NCI-H187 (cell line): ENCODE measurements at places on chromosomes 12 and 14.

GRCh38 chr12:115606040-115606439 is 671.5 kb downstream of the MED13L start:
- DNase-seq: no peak

DNA sequence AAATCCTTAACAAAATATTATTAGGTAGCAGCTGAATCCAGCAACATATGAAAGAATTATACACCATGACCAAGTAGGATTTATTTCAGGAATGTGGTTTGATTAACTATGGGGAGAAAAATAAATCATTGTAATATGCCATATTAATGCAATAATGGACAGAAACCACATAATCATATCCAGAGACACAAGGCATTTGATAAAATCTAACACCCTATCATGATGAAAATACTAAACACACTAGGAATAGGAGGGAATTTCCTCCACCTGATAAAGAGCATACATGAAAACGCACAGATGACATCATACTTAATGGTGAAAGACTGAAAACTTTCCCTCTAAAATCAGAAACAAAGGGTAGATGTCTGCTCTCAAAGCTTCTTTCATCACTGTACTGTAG is 238.9 kb downstream of the PHLDA1 start:
- no peak for DNase-seq

DNA sequence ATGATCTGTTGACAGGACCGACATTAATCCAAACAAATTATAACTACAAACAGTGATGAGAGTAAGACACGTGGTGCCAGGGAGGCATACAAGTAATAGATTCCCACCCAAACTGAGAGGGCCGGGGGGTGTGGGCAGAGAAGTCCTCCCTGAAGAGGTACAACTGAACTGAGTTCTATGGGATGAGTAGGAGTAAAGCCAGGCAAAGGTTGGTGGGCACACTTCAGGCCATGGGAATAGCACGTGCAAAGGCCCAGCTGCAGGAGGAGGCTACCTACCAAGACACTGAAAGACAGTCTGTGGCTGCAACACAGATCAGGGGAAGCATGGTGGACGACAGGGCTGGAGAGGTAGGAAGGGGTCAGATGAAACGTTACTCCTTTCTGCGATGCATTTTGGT is 22.0 kb upstream of the VWF start:
- no peak for DNase-seq

DNA sequence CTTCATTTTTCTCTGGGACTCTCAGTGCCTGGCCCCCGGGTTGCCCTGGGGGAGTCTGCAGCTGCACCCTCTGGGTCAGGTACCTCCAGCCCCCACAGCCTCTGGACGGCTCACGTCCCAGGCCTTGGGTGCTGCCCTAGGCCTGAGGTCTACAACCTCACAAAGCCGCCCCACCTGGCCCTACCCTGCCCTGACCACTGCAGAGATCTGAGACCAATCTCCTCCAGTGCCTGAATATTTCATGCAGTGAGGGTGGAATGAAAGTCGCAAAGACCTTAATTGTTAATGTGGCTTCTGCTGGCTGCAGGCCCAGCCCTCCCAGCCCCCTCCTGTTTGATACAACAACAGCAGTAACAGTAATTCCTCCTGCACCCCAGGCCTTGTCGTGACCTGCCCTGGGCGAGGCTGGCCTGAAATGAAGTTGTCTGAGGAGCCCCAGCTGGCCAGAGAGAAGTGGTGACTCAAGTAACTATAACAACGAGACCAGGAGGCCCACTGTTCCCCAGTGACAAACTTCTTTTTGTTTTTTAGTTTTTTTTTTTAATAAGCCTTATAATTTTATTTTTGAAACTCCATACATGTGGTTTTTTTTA is 8.8 kb upstream of the CCDC85C start:
- no peak for DNase-seq

DNA sequence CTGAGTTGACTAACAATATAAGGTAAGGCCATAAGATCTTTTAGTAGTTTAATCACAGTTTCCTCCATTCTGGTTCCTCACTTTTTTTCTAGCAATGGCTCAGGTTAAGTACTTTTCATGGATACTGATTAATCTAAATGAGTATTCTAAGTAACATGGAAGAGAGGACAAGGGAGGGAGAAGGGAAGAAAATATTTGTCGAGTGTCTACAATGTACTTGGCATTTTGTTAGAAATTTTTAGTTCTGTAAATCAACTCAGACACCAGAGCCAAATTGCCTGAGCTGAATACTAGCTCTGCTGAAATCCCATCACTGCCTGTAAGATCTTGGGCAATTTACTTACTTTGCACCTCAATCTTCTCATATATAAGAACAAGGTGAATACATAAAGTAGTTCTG is 20.2 kb downstream of the RERG start:
- DNase-seq: no peak

- no peak for DNase-seq
These were observed 858 bp upstream of the ANKRD13A start for GRCh38 chr12:109998241-109998903.

DNA sequence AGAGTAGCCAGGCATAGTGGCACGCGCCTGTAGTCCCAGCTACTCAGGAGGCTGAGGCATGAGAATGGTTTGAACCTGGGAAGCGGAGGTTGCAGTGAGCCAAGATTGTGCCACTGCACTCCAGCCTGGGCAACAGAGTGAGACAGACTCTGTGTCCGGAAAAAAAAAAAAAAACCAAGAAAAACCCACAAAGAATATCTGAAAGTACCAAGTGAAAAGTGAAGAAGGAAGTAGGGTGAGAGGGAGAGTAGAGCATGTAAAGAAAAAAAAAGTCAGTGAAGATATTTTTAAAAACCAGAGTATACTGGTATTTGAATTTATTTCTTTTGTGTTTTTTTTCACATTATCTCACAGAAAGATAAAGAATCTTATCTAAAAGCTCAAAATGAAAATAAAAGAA is 43.3 kb upstream of the ISM2 start:
- no peak for DNase-seq

GRCh38 chr14:44960146-44960545 is 1.6 kb downstream of the KLHL28 start:
- DNase-seq: no peak

- DNase-seq: no peak
These were observed 97.2 kb downstream of the NT5DC3 start for GRCh38 chr12:103743788-103744187.

DNA sequence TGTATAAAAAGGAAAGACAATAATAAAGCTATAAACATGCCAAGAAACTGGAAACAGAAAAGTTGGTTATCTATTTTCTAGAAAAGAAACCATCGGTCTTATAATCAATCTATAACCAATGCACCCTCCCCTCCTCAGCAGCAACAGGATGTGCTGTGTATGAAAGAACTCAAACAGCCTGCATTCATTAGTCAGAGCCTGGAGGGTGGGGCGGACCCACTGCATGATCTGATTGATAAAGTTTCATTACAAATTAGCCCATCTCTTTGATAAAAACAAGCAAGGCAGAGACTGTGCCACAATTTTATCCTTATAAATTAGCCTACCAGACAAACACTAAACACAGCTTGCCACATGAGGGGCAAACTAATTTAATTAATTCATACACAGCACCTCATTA is 448.1 kb downstream of the BCAT1 start:
- DNase-seq: no peak

- DNase-seq: no peak
These were observed 264.1 kb upstream of the PRKD1 start for GRCh38 chr14:30191639-30192279.

DNA sequence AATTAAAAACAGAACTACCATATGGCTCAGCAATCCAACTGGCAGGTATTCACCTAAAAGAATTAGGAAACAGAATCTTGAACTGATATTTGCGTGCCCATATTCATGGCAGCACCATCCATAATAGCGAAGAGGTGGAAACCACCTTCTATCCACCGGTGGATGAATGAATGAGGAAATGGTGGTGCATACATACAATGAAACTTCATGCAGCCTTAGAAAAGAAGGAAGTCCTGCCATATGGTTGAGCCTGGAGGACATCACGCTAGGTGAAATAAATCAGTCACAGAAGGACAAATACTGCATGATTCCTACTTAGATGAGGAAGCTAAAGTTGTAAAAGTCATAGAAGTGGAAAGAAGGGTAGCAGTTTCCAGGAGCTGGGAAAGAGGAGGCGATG is 6.6 kb downstream of the TCL1A start:
- no peak for DNase-seq

- DNase-seq: no peak
These were observed 426.4 kb downstream of the PCNX1 start for GRCh38 chr14:71333705-71334104.

- DNase-seq: peak; percentile 2
These were observed 55.7 kb downstream of the VRK1 start for GRCh38 chr14:96852823-96853422.

- DNase-seq: no peak
These were observed 72.2 kb downstream of the SETD3 start for GRCh38 chr14:99408286-99408970.

DNA sequence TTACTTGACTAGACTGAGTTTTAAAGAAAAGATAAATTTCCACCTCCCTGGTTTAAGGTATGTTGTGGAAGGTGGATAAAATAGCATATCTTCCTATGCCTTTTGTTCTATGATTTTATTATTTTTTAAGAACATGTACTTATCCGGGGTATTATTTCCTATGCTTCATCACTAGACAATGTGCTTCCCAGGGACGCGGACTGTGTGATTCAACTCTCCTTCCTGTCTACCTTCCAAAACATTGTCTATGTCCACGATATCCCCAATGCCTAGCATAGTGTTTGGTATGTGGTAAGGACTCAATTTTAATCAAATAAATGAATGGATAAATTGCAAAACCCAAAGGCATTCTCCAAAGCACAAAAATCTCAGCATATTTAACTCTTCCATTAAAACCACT is 8.3 kb upstream of the CCND2 start:
- no peak for DNase-seq

DNA sequence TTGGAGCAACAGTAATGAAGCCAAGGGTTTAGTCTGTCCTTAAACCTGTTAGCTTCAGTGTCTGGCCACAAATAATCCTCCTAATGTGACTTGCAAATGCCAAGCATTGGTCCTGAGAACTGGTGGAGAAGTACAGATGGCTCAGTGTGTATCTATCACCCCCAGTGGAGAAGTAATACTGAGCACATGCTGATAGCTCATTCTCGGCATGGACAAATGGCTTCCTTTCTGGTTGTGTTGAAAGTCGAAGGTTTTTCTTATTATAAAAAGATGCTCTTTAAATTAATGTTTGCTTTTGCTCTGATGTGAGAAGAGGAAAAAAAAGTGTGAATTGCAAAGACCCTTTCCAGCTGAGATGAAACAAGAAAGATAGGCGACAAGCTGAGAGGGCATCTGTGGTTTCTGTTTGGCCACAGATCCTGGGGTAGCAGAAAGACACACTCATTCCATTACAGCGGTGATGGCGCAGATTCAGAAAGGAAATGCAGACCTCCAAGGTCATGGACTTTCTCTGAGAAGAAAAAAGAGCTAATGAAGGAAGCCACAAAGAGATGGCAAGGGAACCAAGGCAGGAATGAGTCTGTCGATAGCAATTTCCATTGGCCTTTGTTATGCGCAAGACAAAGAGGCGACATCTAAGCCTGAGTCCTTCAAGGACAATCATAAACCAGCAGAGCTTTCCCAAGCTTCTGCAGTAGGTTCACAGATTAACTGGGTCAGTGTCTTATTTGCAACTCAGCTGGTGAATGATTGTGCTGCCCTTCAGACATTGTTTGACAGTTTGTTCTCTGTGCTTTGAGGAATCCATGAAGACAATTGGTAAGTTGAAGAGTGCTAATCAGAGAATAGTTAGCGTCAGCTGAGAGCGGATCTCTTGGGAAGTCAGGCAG is 155.5 kb upstream of the RGS6 start:
- no peak for DNase-seq

- no peak for DNase-seq
These were observed 418.6 kb downstream of the NELL2 start for GRCh38 chr12:44457465-44457864.

DNA sequence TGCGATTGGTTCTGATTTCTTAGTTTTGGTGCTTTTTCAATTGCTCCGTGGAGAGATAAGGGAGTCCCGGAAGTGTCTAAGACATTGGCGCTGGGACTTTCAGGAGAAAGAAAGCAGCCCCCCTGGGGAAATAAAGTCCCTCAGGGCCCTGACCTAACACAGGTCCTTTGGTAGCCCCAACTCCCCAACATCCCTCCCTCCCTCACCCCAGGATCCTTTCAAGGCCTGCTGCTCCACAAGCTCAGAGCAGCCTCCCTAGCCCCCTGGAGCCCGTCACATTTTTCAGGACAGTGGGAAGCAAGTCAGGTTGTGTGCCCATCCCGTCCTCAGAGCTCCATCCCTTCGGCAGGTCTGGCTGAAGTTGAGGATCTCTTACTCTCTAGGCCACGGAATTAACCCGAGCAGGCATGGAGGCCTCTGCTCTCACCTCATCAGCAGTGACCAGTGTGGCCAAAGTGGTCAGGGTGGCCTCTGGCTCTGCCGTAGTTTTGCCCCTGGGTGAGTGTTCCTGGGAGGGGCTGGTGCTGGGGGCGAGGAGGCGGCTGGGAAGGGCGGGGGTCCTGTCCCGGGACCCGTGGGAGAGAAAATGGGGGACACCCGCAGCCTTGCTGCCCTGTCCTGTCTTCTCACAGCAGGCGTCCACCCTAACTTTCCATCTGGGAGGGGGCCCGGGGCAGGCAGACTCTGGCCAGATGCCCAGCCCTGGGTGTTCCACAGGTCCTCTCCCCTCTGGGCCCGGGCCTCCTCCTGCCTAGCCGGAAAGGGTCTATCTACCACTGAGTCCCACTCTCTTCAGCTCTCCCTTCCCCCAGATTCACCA is 950 bp downstream of the IFI27 start:
- no peak for DNase-seq
